HFFc6 (cell line): ENCODE measurements at places on chromosomes 3 and 15. TPM values are rescaled to one million over a fixed set of nuclear protein-coding genes. Genes with fewer than 3 reads are reported as not detected.

RAD51 gene
- 6.5 and 15.9 TPM in 2 replicates for total RNA-seq

HRG gene
- not detected in 3 replicates for total RNA-seq

TASOR gene
- 41.1 to 52.9 TPM (median 46.2 TPM) in 3 replicates for total RNA-seq

BOC gene
- 6.9 to 13.5 TPM (median 8.3 TPM) in 3 replicates for total RNA-seq

FAM219B gene
- 52.2 to 59.3 TPM (median 53.1 TPM) in 3 replicates for total RNA-seq

CCNB2 gene
- 28.7 to 61.5 TPM (median 52.8 TPM) in 3 replicates for total RNA-seq

DOCK3 gene
- 0.12 to 0.23 TPM (median 0.23 TPM) in 3 replicates for total RNA-seq

CHDH gene
- not detected in 3 replicates for total RNA-seq

UROC1 gene
- not detected in 3 replicates for total RNA-seq

PARP15 gene
- 0.05 TPM in 1 of 3 replicates, not detected in the others for total RNA-seq

DNA sequence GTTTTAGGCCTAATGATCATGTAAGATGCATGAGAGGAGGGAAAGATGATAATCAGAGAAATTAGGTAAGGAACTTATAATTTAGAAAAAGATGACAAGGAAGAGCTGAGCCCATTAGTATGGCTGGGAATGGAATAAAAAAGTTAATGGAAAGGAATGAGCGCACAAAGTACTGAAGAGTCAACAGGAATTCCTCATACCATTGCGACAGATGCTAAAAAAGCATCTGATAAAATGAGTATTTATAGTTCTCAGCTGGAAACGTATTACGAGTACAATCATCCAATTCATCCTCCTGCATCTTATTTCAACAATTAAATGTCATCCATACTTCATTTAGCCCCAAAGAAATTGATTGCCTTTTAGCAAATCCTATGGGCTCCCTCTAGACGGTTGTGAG is 58.9 kb downstream of the TMCC1 start:
- DNase-seq, result no peak

DNA sequence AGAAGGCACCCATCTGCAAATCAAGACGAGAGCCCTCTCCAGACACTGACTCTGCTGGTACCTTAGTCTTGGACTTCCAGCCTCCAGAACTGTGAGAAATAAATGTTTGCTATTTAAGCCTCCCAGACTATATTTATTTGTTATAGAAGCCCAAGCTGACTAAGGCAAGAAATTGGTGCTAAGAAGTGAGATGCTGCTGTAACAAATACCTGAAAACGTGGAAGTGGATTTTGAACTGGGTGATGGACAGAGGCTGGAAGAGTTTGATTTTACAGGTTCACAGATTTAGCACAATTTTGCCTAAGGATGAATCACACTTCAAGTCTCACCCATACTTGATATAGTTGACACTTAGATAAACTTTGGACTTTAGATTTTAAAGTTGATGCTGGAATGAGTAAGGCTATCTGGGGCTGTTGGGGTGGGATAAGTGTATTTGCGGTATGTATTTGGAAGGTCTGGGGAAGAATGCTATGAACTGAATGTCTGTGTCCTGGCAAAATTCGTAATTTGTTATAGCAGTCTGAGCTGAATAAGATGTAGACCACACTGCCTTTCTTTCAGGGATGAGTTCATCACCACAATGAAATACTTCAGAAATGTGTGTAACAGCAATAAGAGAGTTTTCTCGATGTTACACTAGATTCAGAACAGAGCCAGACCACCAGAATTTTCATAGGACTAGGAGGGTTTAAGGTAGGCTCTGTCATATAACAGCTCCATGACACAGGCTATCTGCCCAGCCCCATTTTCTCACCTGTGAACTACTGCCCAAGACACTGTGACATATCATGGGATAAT is 120.5 kb upstream of the LMCD1 start:
- DNase-seq, result no peak

DNA sequence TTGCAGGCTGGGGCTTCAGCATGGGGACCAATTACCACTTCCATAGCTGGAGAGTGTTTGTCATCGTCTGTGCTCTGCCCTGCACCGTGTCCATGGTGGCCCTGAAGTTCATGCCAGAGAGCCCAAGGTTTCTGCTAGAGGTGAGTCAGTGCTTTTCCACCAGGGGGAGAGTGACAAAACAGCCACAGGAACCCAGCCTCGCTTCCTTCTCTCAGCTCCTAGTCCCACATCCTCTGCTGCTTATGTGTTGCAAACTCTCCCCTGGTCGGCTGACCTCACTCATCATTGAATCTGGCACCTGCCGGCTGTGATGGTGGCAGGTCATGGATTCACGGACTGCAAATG is 158.3 kb downstream of the SV2B start:
- DNase-seq, result no peak

DNA sequence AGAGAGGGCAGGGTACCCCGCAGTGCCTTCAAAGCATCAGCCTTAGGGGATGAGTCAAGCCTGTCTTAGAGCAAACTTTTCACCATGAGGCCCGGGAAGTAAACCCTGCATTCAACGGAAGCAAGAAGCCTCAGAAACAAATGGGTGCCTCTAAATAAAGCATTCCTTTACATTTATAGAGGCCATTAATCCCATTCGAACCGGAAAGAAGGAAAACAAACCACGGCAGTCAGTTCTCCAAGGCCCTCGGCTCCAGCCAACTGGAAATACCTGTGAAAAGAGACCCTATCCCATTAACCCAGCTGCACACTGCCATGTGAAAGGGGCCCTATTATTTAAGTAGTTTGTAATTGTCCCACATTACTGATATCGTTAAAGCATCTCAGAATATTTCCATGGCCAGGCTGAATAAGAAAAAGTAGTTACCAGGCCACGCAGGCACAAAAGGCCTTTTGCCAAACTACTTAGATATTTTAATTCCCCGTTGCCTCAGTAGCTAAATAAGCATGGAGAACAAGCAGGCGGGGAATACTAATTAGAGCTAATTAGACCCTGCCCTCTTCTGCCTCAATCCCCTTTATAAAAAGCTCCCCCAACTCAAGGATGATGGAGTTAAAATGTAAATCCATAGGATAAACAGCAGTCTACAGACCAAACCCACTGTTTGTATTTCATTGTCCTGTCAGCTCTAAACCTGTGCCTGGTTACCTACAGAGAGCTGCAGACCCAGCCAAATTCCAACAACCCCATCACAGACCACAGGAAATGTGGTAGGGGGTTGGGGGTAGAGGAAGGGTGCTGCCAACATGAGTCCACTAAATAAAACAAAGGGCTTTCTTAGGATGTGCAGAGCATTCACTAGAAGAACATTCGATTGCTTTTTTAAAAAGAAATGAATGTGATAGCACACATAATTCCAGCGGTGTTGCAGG is 4.1 kb downstream of the ITGB5 start:
- DNase-seq, result no peak

DNA sequence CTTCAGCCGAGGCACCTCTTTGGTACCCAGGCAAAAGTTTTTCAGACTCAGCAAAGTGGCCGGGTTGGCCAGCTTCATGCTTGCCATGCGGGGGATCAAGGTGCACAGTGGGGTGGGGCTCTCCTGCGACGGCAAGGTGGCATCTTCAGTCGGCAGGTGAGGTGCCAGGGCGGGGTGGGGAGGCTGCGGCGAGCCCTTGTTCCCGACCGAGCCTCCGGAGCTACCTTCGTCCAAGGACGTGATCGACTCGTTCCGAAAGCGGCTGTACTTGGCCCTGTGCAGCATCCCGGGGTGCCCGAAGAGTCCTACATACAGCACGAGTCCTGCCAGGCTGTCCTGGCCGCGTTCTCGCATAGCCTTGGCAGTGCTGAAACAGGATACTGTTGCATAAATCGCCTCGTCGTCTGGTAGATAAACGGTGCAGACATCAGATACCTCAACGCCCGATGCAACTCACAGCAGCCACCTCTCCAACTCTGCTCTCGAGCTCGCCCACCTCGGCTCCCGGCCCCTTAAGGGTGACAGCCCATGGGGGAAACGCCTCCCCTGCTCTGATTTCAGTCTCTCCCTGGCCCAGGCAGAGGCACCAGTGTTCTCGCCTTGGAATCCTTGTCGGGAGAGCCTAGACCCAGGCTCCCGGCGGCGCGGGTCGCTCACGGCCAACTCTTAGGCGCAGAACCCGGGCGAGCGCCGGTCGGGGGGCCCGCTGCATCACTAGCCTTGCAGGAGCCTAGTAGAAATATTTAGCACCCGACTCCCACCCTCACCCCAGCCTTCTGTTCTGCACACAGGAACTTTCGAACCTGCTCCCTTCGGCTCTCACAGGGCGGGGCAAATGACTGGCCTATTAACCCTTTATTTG is 826 bp downstream of the SHC4 start:
- DNase-seq, result peak; percentile 46

DNA sequence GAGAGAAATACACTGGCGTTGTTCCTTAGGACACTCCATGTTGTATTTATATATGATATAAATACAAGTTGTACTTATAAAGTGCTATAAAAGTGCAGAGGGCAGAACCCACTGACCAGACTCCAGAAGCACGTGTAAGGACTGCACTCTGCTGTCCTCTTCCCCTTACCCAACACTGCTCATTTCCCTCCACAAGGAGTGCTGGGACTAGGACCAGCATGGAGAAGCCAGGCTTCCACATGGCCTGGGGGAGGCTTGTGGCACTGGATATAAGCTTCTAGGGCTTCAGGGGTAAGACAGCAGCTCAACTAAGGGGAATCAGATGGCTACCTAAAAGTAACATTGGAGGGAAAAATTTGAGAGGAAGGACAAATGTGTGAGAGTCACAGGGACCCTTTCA is 556.9 kb downstream of the IGSF11 start:
- DNase-seq, result no peak

GRCh38 chr3:10511809-10512494 is 6.6 kb upstream of the ATP2B2 start:
- DNase-seq, result peak; percentile 70

- DNase-seq, result no peak
These were observed 81.4 kb upstream of the BCHE start for GRCh38 chr3:165918657-165918979.

- no peak for DNase-seq
These were observed 4.3 kb downstream of the CHRNA3 start for GRCh38 chr15:78616506-78616905.

DNA sequence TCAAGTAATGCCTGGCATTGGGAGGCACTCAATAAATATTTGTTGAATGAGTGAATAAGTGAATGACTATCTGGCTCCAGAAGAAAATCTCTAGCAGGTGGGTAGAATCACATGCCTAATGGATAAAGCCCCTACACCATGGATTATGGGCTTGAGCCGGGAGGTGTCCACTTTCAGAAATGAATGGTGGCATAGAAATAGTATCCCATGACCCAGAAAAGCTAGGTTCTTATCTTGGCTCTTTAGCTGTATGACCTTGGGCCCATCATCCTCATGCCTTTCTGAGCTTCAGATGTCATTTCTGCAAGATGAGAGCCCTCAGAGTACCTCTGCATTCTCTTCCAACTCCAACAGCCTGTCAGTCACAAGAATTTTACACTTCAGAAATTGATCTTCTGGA is 37.3 kb upstream of the TNIK start:
- DNase-seq, result no peak

DNA sequence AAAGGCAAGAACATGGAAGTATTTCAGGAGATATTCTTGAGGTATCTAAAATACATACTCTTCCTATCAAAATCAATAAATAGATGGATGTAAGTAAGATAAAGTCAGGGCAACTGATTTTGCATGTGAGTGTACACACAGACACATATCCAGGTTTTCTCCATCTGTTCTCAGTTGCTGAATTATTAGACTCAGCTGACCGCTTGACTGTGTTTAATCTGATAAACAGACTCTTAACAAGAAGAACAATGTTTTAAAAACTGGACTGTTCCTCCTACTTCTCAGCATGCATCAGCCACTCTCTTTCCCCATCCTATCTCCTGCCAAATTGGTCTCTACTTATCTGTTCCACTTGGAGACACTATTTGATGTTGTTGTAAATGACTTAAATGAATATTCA is 73.5 kb downstream of the GOLGA8G start:
- DNase-seq, result no peak

DNA sequence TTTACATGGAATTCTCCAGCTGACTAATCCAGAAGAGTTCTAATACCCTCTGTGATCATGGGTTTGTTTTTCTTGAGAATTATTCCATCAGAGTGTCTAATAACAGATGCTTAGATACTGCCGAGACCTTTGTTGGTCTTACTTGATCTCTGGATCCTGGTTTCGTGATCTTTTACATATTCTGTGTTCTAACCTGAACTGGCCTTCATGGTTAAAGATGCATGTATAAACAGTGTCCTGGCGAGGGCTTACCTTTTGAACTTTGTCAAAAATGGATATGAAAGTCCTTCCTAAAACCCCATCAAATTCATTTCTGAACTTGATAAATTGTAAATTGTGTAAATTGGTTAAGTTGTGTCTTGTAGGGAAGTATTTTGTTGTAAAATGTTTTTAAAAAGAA is 24.8 kb downstream of the UBE2Q2 start:
- DNase-seq, result no peak

DNA sequence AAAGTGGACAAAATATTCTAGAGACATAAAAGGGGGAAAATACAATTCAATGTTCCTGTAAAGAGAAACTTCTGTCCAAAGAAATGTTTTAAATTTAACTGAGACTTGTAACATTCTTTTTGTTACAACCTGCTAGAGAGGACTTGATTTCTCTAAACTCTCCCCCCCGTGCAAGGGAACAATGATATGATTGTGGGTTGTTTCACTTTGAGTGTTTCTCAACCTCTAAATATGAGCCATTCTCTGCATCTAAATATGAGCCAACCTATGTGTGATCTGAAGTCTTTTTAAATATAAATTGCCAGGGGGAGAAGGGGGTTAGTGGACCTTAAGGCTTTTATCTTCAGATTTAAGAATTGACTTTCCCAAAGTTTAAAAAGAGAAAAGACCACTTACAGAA is 14.6 kb downstream of the ZNF860 start:
- no peak for DNase-seq

- peak; percentile 6 for DNase-seq
These were observed 317.7 kb upstream of the TPRG1 start for GRCh38 chr3:188853856-188854771.

DNA sequence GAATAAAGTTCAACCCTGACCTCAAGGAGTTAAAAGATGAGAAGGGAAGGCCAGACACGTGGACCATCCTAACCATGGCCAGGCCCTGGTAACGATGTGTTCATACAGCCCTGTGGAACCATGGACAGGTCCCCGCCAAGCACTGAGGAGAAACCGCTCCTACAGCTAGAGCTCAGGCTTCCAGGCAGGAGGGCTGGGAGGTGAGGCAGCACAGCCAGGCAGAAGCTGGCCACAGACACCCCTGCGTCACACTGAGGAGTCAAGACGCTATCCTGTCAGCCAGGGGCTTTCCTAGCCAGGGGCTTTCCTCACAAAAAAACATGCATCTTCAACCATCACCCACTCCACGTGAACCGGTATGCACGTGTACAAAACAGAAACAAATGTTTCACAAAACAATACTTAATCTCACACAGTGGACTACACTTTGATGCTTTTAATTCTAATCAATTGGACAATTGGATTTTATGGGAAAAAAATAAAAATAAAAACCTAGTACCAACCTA is 73.2 kb downstream of the TBC1D2B start:
- no peak for DNase-seq

GRCh38 chr3:188826574-188826973 is 345.2 kb upstream of the TPRG1 start:
- no peak for DNase-seq

DNA sequence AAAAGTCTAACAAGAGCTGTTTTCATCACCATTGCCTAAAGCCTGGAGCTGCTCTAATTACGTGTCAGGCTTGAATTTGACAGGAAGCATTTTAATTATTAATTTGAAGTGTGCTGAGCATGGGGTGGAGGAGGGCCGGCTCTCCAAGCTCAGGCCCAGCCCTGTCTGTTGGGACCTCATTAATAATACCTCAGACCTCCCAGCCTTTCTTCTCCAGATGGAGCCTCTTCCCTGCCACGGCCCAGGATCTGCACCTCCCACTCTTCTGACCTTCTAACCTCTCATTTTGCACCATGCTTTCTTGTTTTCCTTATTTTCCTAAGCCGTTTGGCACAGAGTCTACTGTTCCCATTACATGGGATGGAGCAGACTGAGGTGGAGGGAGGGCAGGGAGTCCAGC is 30.0 kb downstream of the INSYN1 start:
- DNase-seq, result no peak
